Body of pancreas (tissue), 4 donors: ENCODE measurements at places on chromosomes 3 and 15. TPM values are rescaled to one million over a fixed set of nuclear protein-coding genes. Genes with fewer than 3 reads are reported as not detected.

IL17RE gene
- 10.9 TPM for total RNA-seq

ALS2CL gene
- 48.5 TPM for total RNA-seq

FSD2 gene
- total RNA-seq = 0.26 TPM

PDZRN3 gene
- 41.9 TPM for total RNA-seq

DNA sequence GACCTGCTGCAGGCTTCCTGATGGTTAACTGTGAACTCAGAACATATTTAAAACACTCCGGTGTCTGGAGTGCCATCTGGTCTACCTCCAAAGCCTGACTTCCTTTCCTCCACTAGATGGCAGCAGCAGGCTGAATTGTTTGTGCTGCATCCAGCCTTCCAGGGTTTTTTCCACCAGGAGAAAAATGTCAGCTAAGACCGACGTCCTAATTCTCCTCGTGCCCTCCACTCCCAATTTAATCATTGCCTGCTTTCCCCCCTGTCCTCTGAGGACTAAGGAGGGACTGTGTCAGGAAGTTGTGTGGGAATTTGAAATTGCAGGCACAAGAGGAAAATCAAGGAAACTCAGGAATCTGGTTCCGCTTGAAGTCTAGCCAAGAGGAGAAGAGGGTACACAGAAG is 165.2 kb upstream of the UMPS start:
- no peaks in the 10 kb centered on the region for H3K27me3 ChIP-seq
- H3K4me1 ChIP-seq = peaks cover 23% of the 10 kb centered on the region
- no peak overlapping the region for H3K4me3 ChIP-seq
- H3K27ac ChIP-seq = no peak overlapping the region
- H3K36me3 ChIP-seq = no peaks in the 10 kb centered on the region

DNA sequence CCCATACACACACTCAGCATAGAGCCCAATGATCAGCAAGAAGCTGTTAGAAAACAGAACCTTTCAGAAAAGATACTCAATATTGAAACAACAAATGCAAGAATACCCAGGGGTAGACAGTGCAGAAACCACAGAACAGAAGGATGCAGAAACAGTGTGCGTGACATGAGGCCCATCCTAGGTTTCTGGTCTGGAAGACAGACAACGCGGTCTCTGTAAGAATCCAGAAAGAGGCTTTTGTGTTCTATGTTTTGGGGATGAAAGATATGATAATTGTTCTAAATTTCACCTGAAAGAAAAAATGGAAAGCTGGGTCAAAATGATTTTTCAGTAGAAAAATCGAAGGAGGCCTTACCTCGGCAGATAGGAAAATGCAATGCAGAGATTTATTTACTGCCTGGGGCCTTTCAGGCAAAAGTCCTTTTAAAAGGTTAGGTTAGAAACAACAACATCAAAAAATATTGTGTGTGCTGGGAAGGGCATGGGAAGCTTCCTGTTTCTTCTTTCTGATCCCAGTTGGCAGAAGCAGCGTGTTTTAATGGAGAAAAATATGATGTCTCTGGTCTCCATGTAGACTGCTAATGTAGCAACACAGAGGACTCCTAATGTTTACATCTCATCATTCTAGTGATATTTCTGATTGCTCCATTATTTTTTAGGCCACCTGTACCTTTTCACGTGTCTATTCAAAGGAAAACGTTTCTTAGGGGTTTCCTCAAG is 17.0 kb downstream of the SYNM start:
- no peak overlapping the region for H3K27ac ChIP-seq
- no peaks in the 10 kb centered on the region for H3K36me3 ChIP-seq
- no peak overlapping the region for H3K4me3 ChIP-seq
- peaks cover 14% of the 10 kb centered on the region for H3K4me1 ChIP-seq

DNA sequence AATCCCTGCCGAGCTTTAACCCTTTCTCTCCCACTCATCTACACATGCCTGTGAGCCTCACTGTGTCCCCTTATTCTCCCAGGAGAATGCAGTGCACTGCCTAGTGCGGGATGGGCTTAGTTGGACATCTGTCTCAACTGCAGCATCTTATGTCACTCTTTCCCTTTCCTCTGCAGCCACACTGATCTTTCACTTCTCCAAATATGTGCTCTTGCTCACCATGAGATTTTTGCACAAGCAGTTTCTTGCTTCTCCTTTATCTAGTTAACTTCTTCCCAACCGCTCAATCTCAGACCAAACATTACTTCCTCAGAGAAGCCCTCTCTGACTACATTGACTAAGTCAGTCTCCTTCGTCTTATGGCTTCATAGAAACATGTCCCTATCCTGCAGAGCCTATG is 292.3 kb downstream of the KBTBD8 start:
- no peaks in the 10 kb centered on the region for H3K4me1 ChIP-seq
- H3K27me3 ChIP-seq = no peaks in the 10 kb centered on the region
- DNase-seq = no peak
- no peak overlapping the region for H3K4me3 ChIP-seq
- H3K36me3 ChIP-seq = no peaks in the 10 kb centered on the region

GRCh38 chr3:71681224-71681668 is 44.0 kb downstream of the EIF4E3 start:
- H3K36me3 ChIP-seq = no peaks in the 10 kb centered on the region
- DNase-seq = peak; percentile 65
- no peak overlapping the region for H3K4me3 ChIP-seq
- H3K4me1 ChIP-seq = peaks cover 6% of the 10 kb centered on the region
- H3K27me3 ChIP-seq = no peaks in the 10 kb centered on the region

GRCh38 chr3:188578576-188579363 is 424.8 kb downstream of the LPP start:
- H3K4me1 ChIP-seq = peaks cover 5% of the 10 kb centered on the region
- H3K36me3 ChIP-seq = no peaks in the 10 kb centered on the region
- H3K4me3 ChIP-seq = no peak overlapping the region
- no peaks in the 10 kb centered on the region for H3K27me3 ChIP-seq
- H3K27ac ChIP-seq = no peak overlapping the region

DNA sequence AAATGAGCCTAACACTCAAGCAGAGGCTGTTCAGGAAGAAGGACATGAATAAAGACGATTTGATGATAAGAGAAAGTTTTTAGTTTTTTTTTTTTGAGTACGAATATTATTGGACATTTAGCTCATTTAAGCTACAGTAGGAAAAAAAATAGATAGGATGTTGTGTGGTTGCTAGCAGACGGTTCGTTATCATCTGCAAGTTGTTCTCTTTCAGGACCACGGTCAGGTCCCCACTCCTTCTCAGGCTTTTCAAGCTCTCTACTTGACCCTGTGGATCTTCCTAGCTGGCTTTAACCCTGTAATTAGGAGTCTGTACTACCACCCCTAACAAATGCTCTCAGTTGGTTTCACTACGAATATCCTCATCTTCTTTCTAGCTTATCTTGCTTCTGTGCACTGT is 1.1 kb downstream of the KCNH8 start:
- H3K36me3 ChIP-seq = no peaks in the 10 kb centered on the region
- H3K4me1 ChIP-seq = peaks cover 23% of the 10 kb centered on the region
- H3K4me3 ChIP-seq = no peak overlapping the region
- H3K27me3 ChIP-seq = no peaks in the 10 kb centered on the region
- no peak overlapping the region for H3K27ac ChIP-seq

DNA sequence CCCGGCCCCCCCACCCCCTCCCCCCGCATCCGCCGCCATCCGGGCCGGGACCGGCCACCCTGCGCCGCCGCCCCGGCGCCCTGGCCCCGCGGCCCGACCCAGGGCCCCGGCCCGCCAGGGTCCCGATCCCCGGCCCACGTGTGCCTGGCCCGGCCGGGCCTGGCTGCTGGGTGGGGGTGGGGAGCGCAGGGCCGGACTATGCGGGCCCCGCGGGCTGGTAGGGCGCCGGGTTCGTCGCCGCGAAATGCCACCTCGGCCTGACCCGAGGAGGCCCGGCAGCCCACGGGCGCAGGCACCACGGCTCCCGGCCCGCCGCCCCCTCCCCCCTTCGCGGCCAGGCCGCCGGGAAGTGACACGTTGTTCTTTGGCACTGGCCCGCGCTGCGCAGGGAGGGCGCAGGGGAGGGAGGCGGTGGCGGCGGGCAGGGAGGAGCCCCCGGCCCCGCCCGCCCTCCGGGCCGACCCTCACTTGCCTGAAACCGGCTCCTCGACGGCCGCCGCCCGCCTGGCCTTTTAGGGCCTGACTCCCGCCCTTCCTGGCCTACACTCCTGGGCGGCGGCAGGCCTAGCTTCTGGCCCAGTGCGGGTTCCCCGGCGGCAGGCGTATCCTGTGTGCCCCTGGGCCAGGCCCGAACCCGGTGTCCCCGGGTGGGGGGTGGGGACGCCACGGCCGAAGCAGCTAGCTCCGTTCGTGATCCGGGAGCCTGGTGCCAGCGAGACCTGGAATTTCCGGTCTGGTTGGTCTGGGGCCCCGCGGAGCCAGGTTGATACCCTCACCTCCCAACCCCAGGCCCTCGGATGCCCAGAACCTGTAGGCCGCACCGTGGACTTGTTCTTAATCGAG is 515 bp downstream of the EIF4G1 start:
- no peaks in the 10 kb centered on the region for H3K36me3 ChIP-seq
- peak; percentile 86 for DNase-seq
- H3K27ac ChIP-seq = peak overlapping the region; percentile 97
- H3K4me3 ChIP-seq = peak overlapping the region; percentile 54
